GM23248 (cell line): ENCODE measurements at places on chromosomes 3 and 15. TPM values are rescaled to one million over a fixed set of nuclear protein-coding genes. Genes with fewer than 3 reads are reported as not detected.

TEX9 gene
- polyA plus RNA-seq: 3.5 and 3.6 TPM in 2 replicates

GRCh38 chr3:16511681-16512434, 1.6 kb downstream of the RFTN1 start:
- DNase-seq: peak; percentile 95

UCN2 gene
- polyA plus RNA-seq: 0.25 and 0.45 TPM in 2 replicates

ACP3 gene
- polyA plus RNA-seq: 1.1 and 1.7 TPM in 2 replicates

TRPM1 gene
- not detected in 2 replicates for polyA plus RNA-seq

IL17RC gene
- polyA plus RNA-seq: 20.5 and 25.3 TPM in 2 replicates

LMAN1L gene
- not detected in 2 replicates for polyA plus RNA-seq

DNA sequence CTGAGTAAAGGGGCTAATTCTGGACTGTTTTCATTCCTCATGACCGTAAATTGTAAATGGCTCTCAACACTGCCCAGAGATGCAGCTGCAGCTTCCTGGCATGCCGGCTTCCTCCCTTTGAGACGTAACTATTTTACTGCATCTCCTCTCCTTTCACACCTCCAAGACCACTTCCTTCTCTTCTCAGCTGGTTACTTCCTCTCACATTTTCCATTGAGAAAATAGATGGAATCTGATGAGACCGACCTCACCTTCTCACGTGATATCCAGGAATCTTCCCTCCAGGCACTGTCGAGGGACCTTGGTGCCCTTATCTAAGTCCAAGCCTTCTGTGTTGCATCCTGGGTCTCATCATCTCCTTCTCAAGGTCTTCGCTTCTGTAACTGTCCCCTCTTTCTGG, 12.7 kb downstream of the LYSMD4 start:
- no peak for DNase-seq

GRCh38 chr3:117165601-117166051, 456.0 kb downstream of the TUSC7 start:
- peak; percentile 78 for DNase-seq

FEZF2 gene
- polyA plus RNA-seq: not detected in 2 replicates

GRCh38 chr15:60901647-60902046, 327.5 kb downstream of the RORA start:
- no peak for DNase-seq

GOLGA8G gene
- polyA plus RNA-seq: not detected in 2 replicates

GRCh38 chr15:72070817-72071447, 47.0 kb downstream of the MYO9A start:
- no peak for DNase-seq

MKRN2OS gene
- polyA plus RNA-seq: not detected in 2 replicates

SLC28A1 gene
- polyA plus RNA-seq: not detected in 2 replicates

LAMB2 gene
- polyA plus RNA-seq: 539 and 542 TPM in 2 replicates

- DNase-seq: no peak
Measured at GRCh38 chr3:14617508-14618023, 34.0 kb upstream of the CCDC174 start.

DNA sequence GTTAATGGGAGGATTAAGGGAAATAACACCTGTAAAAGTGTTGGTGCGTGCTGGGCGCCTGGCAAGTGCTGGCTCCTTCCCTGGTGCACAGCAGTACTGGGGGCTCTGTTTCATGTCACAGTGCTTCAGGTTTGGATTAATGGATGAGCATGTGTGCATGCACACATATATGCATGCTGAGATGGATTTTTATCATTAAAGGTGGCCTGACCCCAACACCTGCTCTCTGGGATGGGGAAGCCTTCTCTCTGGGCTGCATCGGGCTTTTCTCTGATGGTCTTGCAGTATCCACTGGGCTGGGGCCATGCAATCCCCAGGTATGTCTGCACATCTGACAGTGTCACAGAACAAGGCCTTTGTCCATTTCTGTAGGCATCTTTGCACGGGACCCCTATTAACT, 127.5 kb upstream of the PLXNA1 start:
- no peak for DNase-seq

DNA sequence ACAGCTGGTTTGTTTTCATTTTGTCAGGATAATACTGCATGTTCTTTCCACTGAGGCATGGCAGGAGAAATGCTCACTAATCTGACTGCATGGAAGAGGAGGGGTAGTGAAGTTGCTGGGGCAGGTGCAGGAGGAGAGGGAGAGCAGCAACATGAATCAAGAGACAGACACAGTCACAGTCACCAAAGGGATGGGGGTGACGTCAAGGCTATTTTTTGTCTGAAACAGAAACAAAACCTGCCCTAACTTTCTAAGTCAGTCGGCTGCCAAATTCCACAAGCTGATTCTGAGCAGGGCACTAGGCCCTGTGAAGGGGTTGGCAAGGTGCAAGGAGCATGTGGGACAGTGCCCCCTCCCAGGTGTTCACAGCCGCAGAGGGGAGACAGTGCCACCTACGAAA, 186.6 kb upstream of the NSMCE3 start:
- no peak for DNase-seq

DNA sequence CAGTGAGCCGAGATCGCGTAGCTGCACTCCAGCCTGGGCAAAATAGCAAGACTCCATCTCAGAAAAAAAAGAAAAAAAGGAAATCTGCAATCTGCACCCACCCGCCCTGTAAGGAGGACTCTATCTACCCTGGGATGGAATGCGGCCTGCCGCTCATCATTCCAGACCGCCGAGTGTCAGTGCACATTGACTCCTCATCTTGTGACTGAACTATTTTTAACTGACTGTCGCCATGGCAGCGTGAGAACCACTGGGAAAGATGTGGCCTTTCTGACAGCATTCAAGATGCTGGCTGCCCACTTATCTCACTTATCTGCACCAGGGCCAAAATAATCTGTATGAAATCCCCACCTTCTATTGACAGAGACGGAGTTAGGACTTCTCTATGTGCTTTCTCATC, 38.8 kb upstream of the ANKRD34C start:
- DNase-seq: peak; percentile 4

GRCh38 chr3:124630960-124631359, 99.3 kb upstream of the UMPS start:
- DNase-seq: no peak

- no peak for DNase-seq
Measured at GRCh38 chr3:77281721-77282120, 241.8 kb downstream of the ROBO2 start.

FBXW12 gene
- not detected in 2 replicates for polyA plus RNA-seq
